ENCODE measurements at places on chromosomes 3 and 15.

- no peak for DNase-seq
Observed at GRCh38 chr3:183044547-183045229, 54.6 kb downstream of the MCCC1 start.

DNA sequence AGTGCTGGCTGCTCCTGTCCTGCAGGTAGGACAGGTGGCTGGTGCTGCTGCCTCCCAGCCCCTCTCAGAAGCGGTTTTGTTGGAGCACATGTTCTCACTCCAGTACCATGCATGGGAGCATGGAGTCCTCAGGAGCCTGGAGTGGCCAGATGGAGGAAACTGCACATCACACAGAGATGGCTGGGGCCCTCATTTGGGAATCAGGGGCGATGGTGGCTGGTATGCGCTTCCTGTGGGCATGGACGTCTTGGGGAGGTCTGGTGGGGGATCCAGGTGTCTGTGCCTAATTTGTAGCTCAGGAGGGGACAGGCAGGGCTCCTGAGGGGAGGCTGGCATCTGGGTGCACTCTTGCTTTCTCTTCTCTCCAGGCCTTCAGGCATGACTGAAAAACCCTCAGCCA is 168.2 kb downstream of the KLF13 start:
- DNase-seq, result no peak

GRCh38 chr3:14688525-14688924 is 13.6 kb downstream of the C3orf20 start:
- DNase-seq, result no peak

GRCh38 chr3:84318273-84318809 is 640.4 kb upstream of the CADM2 start:
- DNase-seq, result no peak

All from activated CD8-positive, alpha-beta memory T cell treated with anti-CD3 and anti-CD28 coated beads, Interleukin-2, amount 50 U/mL, for 48 hours (primary cell).